ENCODE measurements at places on chromosomes 1 and 21. TPM values are rescaled to one million over a fixed set of nuclear protein-coding genes. Genes with fewer than 3 reads are reported as not detected.

DNA sequence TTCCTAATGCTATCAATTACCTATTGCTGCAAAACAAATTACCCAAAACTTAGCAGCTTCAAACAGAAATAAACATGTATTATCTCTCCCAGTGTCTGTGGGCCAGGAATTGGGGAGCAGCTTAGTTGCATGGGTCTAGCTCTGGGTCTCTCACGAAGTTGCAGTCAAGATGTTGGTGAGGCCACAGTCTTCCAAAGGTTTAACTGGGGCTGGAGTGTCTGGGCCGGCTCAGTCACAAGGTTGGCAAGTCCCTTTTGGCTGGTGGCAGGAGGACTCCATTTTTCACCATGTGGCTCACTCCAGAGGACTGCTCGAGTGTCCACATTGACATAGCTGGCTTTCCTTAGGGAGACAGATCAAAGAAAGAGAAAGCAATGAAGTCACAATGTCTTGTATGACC is 5.0 kb upstream of the LRP8 start:
- DNase-seq: no peak

DNA sequence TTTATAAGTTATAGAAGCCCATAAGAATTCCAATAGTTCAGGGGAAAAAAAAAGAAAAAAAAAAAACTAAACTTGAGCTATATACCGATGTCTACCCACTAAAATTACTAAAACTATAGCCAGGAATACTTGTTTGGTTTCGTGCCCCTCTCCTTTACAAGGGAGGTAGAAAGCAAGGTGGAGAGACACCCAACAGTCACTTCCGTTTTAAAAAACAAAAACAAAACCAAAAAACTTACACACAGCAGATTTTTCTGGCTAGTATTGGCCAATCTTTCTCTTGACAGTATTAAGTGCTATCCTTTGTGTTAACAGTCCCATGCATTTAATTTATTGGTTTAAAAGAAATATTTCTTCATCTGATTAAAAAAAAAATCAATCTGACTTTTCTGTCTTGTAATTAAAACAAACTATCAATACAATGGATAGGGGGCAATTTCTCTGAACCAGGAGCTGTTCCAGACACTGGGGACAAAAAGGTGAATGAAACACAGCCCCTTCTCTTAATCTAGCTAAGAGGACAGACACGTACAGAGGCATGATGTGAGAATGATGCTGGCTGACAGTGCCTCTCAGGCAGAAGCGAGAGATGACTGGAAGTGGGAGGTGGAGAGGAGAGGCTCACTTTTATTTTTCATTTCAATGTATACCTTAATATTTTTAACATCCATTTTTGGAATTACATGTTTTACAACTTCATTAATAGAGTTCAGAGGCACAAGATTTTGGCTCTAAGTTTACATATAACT is 214.8 kb downstream of the RERE start:
- DNase-seq: no peak

- no peak for DNase-seq
These were observed 51.5 kb upstream of the VAV3 start for GRCh38 chr1:108016451-108016920.

- DNase-seq: no peak
These were observed 101.7 kb downstream of the RIPK4 start for GRCh38 chr21:41664881-41665765.

- peak; percentile 29 for DNase-seq
These were observed at the start of gene SYT6 for GRCh38 chr1:114153261-114154145. SYT6 (minus strand) TSS chr1:114153869; CDS start chr1:114153772, 97 bp downstream.

- DNase-seq: no peak
These were observed 182.0 kb upstream of the C21orf91 start for GRCh38 chr21:18000981-18001686.

GRCh38 chr1:204650911-204651570 is 34.5 kb downstream of the LRRN2 start:
- no peak for DNase-seq

The TRIM62 gene
- polyA plus RNA-seq: 5.0 TPM

The DHCR24 gene
- polyA plus RNA-seq: 58.1 TPM

The PGLYRP3 gene
- polyA plus RNA-seq: not detected

The OR6K3 gene
- 0.09 TPM for polyA plus RNA-seq
